ENCODE measurements at places on chromosomes 7 and 10.

GRCh38 chr7:19772841-19773760, at the start of gene TMEM196:
TSS of gene TMEM196 (minus strand) at chr7:19773617. CDS start at chr7:19772696, 921 bp downstream.
- DNase-seq: no peak

DNA sequence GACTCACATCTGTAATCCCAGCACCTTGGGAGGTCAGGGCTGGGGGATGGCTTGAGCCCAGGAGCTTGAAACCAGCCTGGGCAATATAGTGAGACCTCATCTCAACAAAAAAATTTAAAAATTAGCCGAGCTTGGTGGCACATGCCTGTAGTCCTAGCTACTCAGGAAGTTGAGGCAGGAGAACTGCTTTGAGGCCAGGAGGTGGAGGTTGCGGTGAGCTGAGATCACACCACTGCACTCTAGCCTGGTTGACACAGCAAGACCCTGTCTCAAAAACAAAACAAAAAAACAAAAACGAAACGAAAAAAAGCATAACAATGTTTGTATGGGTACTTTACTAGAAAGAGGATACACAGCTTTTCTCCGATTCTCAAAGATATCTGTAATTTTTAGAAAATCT, 31.8 kb downstream of the WNT16 start:
- no peak for DNase-seq

- no peak for DNase-seq
Observed at GRCh38 chr7:157493017-157493416, 156.2 kb downstream of the DNAJB6 start.

- no peak for DNase-seq
Observed at GRCh38 chr7:137574812-137575211, 231.3 kb upstream of the PTN start.

GRCh38 chr10:70974351-70974901, 86.1 kb upstream of the PCBD1 start:
- no peak for DNase-seq
